ENCODE measurements at places on chromosomes 7 and 10. TPM values are rescaled to one million over a fixed set of nuclear protein-coding genes. Genes with fewer than 3 reads are reported as not detected.

Gene PNLIPRP2
- total RNA-seq = not detected

Gene WASHC2C
- 41.3 TPM for total RNA-seq

Gene NEURL1
- total RNA-seq = not detected

Gene SPDYE5
- not detected for total RNA-seq

Gene HSPA12A
- total RNA-seq = 9.7 TPM

Gene PDZD7
- total RNA-seq = 2.2 TPM

Gene CPA1
- total RNA-seq = 0.34 TPM

Gene SERPINE1
- 463 TPM for total RNA-seq

Gene SUN3
- total RNA-seq = 7.9 TPM

Gene TMEM225B
- total RNA-seq = not detected

Gene DNAJC12
- total RNA-seq = 3.1 TPM

Gene OTUD1
- total RNA-seq = 4.7 TPM

GRCh38 chr7:36191292-36191920, 38.4 kb downstream of the EEPD1 start:
- DNase-seq = no peak

DNA sequence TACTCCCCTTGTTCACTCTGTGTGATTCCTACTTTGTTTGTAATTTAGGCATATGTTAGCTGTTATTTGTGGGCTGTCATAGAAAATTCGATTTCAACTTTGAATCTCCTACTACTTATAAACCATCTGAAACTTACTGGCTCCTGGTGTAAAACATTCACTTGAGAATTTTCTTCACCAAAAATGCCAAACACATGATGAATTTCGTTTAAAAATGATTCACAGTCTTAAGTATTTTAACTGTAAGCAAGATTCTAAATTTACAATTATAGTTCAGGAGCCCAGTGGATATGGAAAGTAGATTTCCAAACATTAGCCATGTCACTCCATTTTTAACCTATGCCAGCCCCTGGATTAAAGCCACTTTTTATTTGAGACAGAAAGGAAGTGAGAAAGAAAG, 3.1 kb downstream of the CPED1 start:
- peak; percentile 35 for DNase-seq

DNA sequence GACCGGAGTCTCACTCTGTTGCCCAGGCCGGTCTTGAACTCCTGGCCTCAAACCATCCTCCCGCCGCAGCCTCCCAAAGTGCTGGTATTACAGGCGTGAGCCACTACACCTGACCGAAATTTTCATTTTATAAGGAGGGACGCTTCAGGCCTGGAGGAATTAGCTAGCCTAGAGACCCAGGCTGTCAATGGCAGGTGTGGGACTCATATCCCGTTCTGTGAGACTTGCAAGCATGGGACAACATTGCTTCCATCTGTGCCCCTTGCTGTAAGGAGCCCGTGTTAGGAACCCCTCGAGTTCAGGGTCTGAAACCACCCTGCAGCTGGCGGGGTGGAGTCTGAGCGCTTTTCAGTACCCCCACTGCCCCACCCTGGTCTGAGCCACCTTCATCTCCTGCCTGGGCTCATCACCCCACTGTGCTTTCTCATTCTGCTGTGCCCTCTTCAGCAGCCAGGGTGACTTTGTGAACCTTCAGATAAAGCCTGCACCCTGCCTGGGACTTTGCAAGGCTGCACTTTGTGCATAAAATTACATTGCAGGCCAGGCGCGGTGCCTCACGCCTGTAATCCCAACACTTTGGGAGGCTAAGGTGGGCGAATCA, 1.3 kb upstream of the DAGLB start:
- DNase-seq = no peak

DNA sequence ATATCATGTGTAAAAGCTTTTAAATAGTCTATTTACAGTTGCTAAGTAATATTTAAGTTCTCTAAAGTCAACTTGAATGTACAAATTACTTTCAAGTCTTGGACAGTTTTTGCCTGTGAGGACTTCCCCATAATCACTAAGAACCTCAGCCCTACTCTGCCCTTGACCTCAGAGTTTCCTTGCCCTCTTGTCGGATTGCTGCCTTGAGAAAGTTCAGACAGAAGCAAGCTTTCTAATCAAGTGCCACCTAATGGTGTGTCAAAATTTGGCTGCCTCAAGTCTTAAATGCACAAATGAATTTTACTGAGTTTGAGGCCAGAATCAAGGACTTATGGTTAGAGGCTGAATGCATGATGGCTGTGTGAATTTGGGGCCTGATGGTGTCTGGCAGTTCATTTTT, 88.3 kb upstream of the KAT6B start:
- DNase-seq = no peak

DNA sequence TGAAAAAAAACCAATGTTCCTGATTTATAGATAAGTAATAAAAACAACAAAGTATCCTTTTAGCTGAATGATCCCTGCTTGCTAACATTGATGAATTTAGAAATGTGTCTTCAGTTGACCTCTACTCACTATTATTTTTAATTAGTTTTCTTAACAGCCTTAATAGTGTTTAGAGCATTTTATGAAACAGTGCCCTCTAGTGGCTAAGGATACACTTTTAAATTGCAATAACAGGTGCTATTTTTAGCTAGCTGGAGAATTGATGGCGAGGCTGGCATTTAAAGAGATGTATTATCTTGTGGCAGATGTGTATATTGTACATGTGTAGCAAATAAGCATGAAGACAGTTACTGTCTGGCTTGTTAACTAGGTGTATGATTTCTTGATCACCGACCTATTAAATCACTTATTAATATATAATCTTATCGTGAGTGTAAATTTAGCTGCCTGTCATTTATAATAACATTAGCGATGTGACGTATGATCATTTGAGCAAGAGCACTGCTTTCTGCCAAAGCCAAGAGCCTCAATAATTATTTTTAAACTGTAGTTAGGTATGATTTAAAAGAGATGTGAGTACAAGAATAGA, 451.9 kb downstream of the DPP6 start:
- DNase-seq = peak; percentile 13

- DNase-seq = no peak
Observed at GRCh38 chr7:126483972-126484371, 768.8 kb downstream of the GRM8 start.

GRCh38 chr7:134502463-134503371, 24.6 kb upstream of the AKR1B10 start:
- DNase-seq = no peak

DNA sequence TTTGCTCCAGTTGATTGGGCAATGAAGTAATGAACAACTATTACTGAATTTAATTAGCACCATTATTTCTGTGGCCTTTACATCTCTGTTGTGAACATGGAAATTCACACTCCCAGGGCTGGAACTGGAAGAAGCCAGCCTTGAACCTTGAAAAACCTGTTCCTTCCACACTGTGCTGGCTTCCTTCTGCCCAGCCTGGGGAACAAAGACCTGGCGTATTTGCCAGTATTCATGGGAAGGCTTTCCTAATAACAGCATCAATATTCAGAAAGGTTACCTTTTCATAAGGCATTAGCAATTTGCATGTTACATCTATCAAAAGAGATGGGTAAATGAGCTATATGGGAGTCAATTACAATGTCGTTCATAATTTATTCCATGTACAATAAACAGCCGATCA, 1.3 kb downstream of the C10orf90 start:
- no peak for DNase-seq

- DNase-seq = no peak
Observed at GRCh38 chr7:55641811-55642210, 69.5 kb upstream of the VOPP1 start.

DNA sequence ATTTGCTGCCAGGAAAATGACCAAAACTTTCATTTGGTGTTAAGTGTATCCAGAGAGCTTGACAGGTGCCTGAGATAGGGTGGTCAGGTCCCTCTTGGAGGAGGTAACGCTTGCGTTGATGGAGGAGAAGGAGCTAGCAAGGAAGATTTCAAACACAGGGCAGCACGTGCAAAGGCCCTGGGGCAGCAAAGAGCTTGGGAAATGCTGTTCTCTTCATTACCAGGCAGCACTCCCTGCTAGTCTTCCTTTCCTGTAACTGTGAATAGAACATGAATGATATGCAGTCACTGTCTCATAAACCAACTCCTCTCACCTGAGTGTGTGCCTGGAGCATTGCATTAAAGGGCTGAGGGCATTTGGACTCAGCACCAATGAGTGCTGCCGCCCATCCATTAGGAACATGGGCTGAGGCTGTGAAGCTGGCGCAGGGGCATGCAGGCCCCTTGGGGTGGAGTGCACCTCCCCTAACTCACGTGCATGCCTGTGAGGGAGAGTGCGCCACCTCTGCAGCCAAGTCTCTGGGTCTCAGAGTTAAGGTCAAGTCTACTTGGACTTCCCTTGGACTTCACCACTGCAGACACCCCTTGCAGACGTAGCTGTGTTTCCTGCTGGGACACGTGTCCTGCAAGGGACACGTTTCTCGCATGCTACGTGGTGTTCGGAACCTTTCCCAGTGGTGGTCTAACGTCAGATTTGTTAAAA, 136.8 kb downstream of the PAXIP1 start:
- DNase-seq = no peak

DNA sequence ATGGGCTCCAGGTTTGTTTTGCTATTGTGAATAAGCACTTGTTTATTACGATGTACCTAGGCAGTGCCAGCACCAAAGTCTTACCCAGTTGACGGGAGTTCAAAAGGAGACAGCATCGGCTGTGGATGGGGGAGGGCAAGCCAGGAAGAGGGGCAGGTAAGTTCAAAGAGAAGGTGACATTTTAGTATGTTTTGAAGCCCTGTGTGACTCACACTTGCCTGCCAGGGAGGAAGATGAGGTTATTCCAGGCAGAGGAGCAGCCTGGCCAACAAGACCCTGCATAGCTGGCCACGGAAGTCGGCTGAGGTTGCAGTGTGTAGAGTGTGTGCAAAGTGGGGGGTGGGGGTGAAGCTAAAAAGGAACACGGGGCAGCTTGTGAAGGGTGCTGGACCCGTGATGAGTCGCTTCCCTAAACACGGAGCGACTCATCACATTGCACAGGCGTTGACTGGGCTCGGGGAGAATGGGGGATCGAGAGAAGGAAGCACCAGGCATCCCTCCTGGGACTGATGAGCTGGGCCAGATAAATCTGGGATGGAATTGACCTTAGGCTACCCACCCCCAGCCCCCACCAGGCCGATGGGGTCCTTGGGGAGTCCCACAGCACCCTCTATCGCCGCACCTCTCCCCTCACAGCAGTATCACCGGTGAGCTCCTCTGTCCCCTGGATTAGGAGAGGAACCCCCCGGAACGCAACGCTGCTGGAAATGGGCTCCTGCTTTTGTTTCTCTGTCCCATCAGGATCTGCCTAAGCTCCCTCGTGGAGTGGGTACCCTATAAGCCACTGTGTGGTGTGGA, 97.9 kb upstream of the IKZF1 start:
- DNase-seq = no peak

GRCh38 chr7:101277155-101277554, 32.3 kb upstream of the FIS1 start:
- DNase-seq = no peak

- no peak for DNase-seq
Observed at GRCh38 chr10:49505076-49505475, 33.8 kb downstream of the ERCC6 start.

DNA sequence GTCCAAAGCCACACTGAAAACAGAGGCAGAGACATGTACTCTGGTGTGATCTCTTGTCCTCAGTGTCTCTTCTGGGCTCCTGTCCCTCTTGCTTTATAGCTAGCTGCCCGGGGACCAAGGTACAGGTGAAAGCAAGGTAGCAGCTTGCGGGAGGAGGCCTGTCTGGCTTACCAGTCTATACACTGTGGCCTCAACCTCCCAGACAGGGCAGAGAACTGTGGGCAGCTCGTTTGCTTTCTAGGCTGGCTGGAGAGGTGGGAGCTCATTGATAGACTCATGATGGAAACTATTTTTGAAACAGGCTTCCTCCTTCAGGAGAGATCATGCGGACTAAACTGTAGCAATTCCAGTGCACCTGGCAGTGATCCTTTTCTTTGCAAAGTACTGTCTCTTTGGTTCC, 4.6 kb downstream of the CYREN start:
- DNase-seq = no peak

GRCh38 chr10:30743586-30743985, 114.0 kb upstream of the LYZL2 start:
- DNase-seq = no peak

DNA sequence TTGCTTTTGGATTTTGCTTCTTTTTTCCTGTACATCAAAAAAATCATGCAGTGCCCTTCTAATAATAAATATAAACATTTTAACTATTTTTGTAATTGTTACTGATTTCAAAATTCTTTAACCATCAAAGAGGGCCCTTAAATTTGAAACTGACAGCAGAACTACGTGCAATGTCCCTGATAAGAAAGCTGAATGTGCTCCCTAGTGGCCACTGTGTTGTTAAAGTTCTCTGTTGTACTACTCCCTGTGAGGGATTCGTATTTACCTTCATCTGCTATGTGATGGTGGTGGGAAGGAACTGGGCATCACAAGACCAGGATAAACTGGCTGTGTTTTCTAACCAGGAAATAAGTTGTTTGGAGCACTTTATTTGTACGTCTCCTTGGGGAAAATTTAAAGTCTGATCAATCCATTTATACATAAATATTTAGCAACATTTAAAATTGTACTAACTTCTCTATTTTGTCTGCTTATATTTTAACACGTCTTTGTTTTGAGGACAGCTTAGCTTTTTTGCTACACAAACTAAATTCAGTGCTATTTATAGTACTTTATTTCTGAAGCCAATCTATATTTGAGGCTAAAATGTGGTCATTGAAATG, 322.4 kb downstream of the HGF start:
- DNase-seq = peak; percentile 78

DNA sequence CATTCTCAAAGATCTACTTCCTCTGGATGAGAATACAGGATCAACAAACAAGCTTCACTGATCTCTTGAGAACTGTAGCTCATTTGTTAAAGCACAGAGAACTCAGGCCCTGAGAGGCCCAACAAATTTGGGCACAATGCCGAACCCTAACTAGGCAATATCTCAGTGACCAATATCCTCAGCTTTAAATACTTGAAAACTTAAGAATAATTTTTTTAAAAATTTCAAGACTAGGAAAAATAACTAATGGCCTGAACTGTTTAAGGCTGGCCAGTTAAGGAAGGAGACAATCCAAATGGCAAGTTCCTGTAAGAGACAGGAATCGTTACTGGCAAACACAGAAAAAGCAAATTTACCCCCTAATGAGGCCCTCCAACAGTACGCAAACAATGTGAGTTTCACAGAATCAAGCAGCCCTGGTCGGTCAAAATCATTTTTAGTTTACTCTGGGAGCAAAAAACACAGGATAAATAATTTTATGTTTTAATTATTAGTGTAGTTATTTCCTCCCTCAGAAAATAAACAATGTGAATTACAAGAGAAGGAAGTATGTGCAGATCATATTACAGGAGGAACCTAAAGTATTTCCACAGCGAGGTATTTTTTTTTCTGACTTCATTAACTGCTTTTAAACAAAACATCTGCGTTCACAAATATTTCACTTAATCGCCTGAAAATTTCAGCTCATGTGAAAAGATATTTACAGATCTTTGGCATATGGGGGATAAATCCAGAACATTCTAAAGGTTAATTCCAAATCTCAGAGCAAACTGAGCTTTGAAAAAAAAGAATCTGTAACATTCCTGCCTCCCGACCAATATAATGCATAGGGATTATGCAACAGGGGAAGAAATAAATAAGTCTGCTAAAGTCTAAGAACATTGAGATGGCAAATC, 39.5 kb downstream of the NT5C2 start:
- no peak for DNase-seq

GRCh38 chr10:12381536-12382156, 32.3 kb downstream of the CAMK1D start:
- no peak for DNase-seq

GRCh38 chr7:126202177-126202576, 1050.6 kb downstream of the GRM8 start:
- DNase-seq = no peak
